EL (cell line): ENCODE measurements at places on chromosomes 2 and 18.

DNA sequence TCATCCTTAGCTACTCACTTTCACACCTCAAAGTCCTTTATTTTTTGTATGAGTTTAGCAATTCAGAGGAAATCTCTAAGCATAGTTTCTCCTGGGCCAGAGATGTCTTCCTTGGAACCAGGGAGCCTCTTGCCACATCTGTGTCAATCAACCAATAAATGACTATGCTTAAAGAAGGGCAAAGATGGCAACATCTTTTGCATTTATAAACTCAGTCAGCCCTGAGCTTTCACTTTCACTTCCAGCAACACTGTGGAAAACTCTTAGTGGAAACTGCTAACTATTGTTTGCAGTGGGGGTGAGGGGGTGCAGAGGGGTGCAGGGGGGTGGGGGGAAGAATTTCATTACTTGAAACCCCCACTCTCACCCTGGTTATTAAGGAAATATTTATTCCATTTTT lies 3.4 kb downstream of the ACVR1C start:
- no peak for DNase-seq

DNA sequence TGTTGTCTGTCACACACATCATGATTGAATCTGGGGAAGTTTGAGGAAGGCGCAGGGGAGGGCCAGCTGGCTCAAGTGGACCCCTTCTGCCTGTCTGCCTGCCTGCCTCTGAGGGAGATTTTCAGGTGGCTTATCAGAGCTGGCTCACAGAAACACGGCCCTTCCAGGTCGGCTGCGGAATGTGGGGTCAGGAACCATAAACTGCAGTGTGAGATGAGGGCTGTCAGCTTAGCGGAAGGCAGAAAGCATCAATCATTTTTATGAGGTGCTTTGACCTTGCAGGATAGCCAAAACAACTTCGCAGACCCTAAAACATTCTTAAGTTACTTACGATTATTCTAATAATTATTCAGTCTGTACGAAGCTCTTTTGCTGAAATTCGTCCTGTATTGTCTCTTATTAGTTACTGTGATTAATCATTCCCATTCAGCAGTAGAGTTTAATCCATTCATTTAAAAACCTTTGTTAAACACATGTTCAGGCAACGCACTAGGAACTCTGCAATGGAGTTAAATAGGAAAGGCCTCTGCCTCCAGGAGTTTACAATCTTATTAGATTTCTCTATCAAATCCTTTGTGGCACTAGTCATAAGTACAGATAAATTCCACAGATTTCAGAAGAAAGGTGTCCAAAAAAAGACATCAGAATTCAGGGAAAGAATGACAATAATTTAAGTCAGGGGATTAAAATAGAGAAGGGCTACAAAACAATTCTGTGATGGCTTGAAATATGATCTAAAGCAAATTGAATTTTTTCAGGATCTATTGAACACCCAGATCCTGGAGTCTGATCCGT lies 371.6 kb downstream of the HRH4 start:
- no peak for DNase-seq

DNA sequence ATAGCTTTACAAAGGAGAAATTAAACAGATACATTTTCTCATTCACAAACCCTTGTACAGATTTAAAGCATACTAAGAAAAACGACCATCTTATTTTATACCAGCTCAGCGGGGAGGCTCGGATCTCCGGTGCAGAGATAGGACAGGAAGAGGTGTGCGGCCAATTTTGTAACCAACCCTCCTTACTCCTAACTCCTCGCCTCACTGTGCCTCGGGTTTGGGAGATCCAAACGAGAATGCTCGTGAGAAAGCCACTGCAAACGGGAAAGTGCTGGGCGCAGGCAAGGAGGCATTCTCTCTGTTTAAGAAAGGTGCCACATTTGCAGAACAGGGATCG lies 1.2 kb downstream of the KDSR start:
- peak; percentile 37 for DNase-seq

DNA sequence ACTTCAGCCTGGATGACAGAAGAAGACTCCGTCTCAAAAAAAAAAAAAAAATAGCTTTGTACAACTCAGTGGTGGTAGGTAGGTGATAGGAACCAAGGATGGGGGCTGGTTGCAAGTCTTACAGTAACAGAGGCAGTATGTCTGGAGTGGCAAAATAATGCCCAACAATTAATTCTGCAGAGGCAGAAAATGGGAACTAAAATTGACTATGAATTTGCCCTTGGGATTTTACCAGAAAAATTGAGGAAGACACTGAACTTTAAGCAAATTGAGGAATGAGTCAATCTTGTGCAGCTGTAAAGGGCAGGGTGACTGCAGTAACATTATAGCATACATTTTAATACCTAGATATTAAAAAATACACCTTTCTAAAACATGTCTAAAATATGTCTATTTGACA lies 292.1 kb upstream of the FBXO11 start:
- no peak for DNase-seq

DNA sequence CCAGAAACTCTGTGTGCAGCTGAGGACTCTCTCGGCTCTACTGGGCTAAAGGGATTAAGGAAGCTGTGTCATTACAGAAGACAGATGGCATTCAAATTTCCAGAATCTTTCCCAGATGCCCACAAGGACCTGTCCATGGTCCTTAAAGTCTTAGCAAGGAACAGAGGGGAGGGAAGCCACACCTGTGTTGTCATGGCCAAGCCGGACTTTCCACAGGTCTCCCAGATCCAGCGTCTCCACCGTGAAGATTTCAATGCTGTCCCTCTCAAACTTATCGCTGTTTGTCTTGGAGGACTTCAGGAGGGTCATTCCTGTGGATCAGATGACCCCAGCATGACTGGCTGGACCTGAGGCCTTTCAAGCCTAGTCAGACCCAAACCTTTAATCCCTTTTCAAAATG lies 114.5 kb downstream of the LOXHD1 start:
- DNase-seq = no peak
